ENCODE measurements at places on chromosomes 6 and 20. TPM values are rescaled to one million over a fixed set of nuclear protein-coding genes. Genes with fewer than 3 reads are reported as not detected.

RUNX2 gene
- total RNA-seq, result 0.93 TPM

C6orf118 gene
- not detected for total RNA-seq

HTR1E gene
- total RNA-seq, result not detected

FOXS1 gene
- not detected for total RNA-seq

GGTLC1 gene
- not detected for total RNA-seq

C6orf163 gene
- total RNA-seq, result 2.4 TPM

MEI4 gene
- not detected for total RNA-seq

DOP1A gene
- total RNA-seq, result 32.1 TPM

ZKSCAN8 gene
- 14.8 TPM for total RNA-seq

TXLNB gene
- total RNA-seq, result 0.69 TPM

ZNF831 gene
- not detected for total RNA-seq

EYA4 gene
- not detected for total RNA-seq

HS3ST5 gene
- not detected for total RNA-seq

C4B gene
- 0.73 TPM for total RNA-seq

CARMIL1 gene
- total RNA-seq, result 31.6 TPM

IP6K3 gene
- total RNA-seq, result 4.1 TPM

CABLES2 gene
- 2.7 TPM for total RNA-seq

STXBP5 gene
- 60.0 TPM for total RNA-seq

TP53TG5 gene
- total RNA-seq, result not detected

CST7 gene
- not detected for total RNA-seq

PRDM13 gene
- not detected for total RNA-seq

PRR3 gene
- total RNA-seq, result 8.0 TPM

ADGB gene
- not detected for total RNA-seq

PGM3 gene
- total RNA-seq, result 45.5 TPM

SGK2 gene
- total RNA-seq, result 0.46 TPM

NMBR gene
- total RNA-seq, result not detected

JAG1 gene
- total RNA-seq, result 23.1 TPM

BTN1A1 gene
- not detected for total RNA-seq

SLC4A11 gene
- 2.7 TPM for total RNA-seq

NTSR1 gene
- not detected for total RNA-seq

KCNG1 gene
- 1.4 TPM for total RNA-seq

PROKR2 gene
- total RNA-seq, result not detected

KIF13A gene
- 40.4 TPM for total RNA-seq

VWA7 gene
- total RNA-seq, result 0.15 TPM

DDO gene
- not detected for total RNA-seq

MOXD1 gene
- 18.9 TPM for total RNA-seq

SLC24A3 gene
- total RNA-seq, result not detected

CCN6 gene
- not detected for total RNA-seq

SLC35F1 gene
- total RNA-seq, result 2.1 TPM

TGM3 gene
- not detected for total RNA-seq

PI3 gene
- total RNA-seq, result 0.69 TPM

STX16 gene
- total RNA-seq, result 30.6 TPM

STX11 gene
- total RNA-seq, result 6.5 TPM

ACTL10 gene
- 2.4 TPM for total RNA-seq

METTL24 gene
- total RNA-seq, result not detected

EYS gene
- under 0.01 TPM for total RNA-seq

TRIM10 gene
- total RNA-seq, result not detected

PTK6 gene
- total RNA-seq, result 0.34 TPM

All from melanocyte of skin (primary cell).